Renal pelvis (tissue), 12 donors: ENCODE measurements at places on chromosomes 1 and 21. TPM values are rescaled to one million over a fixed set of nuclear protein-coding genes. Genes with fewer than 3 reads are reported as not detected.

GRCh38 chr1:89287181-89288050 lies 14.8 kb upstream of the GBP5 start:
- DNase-seq: no peak

DNA sequence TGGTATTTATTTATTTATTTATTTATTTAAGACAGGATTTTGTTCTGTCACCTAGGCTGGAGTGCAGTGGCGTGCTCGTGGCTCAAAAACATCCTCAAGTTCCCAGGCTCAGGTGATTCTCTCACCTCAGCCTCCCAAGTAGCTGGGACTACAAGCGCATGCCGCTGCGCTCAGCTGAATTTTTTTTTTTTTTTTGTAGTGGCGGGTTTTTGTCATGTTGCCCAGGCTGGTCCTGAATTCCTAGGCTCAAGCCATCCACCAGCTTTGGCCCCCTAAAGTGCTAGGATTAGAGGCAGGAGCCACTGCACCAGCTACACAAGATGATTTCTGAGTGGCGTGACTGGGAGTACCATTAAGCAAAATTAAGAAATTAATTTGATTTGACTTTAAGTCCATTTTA lies 31.7 kb downstream of the CNST start:
- DNase-seq: no peak

DNA sequence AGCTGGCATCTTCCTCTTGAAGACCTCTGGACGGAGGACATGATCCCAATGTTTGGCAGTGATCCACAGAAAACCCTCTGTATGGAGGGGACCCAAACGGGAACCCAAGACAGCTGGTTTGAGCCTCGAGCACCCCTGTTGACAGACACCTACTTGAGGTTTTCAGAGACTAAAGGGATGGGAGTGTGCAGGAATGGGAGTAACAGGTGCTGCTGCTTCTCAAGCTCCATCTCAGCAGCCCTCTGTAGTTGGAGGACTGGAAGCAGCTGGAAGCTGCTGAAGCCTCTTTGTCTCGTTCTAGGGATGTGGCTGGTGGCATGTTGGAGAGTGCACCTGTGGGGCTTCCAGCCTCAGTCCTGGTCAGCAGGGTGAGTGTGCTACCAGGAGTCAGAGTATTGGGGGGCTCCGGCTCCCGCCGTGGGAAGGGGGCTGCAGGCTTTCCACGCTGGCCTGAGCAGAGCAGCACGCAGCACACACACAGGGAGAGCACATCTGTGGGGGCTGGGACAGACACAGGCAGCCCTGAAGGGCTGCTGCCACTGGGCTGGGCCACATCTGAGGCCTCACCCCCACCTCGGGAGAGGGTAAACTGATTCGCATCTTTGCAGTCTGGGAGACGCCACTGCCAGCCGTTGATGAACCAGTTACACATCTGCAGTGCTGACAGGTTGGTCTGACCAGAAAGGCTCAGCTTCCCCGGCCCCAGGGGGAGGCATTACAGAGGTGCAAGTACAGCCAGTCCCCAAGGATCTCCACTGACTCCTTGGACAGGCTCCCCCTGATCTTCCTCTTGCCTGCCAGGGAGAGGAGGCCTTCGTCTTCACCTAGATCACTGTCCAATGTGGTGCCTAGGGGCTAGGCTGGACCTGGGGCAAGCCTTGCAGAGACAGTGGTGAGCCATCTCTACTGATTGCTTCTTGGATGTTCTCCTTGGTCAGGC lies 56.6 kb downstream of the ADSS2 start:
- DNase-seq: no peak

- no peak for DNase-seq
Observed at GRCh38 chr1:100164702-100165101, 13.4 kb downstream of the LRRC39 start.

RASSF5 gene
- polyA plus RNA-seq: 4.6 TPM

SOAT1 gene
- polyA plus RNA-seq: 29.5 TPM
